ENCODE measurements at places on chromosomes 7 and 10. TPM values are rescaled to one million over a fixed set of nuclear protein-coding genes. Genes with fewer than 3 reads are reported as not detected.

DNA sequence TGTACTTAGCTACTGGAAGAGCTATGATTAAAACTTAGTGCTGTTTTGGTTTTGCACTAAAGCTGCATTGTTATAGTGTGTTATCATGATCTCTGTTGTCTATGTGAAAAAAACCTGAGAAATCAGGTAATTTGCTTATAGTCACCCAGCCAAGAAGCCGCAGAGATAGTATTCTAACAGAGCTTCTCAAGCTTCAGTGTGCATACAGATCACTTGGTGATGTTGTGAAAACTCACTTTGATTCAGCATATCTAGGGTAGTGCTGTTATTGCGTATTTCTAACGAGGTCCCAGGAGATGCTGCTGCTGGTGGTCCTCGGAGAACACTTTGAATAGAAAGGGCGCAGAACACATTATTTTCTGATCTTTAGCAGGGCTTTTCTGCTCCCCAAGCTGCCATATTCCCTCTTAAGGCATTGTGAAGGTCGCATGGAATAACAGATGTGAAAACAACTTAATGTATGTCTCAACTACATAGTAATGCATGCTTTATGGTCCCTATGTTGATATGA is 68.4 kb upstream of the PDCD4 start:
- no peak for DNase-seq

DNA sequence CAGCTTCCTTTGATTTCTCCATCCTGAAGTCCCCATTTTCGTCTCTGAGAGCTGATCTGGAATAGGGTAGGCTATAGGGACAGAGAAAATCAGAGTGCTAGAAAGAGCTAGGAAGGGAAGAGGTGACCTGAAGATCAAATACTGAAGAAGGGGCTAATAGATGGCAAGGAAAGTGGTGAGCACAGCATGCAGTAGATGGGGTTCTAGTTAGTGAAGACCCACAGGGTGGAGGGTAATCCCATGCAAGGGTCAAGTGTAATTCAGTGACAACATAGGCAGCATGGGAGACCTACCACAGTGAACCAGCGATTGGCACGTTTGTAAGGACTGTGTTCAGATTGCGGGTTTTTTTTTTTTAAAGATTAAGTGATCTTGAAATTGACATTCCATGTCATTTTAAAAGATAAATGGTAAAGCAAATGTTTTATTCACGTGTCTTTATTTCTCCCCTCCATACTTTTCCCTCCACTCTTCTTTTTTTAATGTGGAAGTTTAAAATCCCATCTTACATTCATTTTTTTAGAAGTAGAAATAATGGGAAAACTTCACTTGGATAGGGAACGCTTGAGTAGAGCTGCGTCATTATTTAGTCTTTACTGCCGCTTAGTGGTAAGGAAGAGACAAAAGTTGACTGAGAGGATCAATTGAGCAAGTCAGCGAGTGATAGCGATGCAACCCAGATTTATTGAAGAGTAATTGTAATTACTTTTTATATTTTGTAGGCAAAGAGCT is 21.0 kb upstream of the ABI1 start:
- DNase-seq: no peak

- DNase-seq: no peak
Observed at GRCh38 chr10:6788231-6788630, 208.2 kb upstream of the PRKCQ start.

DNA sequence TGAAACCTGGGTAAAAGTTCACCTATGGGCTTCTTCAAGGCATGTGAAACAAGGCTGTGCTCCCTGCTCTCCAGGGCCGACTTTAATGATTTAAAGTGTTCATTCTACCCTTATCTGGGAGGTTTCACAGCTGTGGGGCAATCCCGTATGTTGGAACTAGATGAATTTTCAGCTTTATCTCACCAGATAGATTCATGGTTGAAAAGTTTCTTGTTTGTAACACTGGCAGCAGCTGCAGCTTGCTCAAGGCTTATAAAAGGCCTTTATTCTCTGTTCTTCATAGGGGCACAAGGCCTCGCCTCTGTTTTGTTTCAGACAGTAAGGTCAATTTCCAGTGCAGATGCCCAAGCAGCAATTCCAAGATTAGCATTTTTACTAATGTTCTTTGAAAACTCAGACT is 70.4 kb upstream of the DNAJB12 start:
- no peak for DNase-seq

ZNF853 gene
- total RNA-seq: 4.9 TPM

AKR1C2 gene
- not detected for total RNA-seq

SLC18A2 gene
- 0.14 TPM for total RNA-seq

GRCh38 chr10:12875100-12875499 is 126.4 kb downstream of the CCDC3 start:
- no peak for DNase-seq

DNA sequence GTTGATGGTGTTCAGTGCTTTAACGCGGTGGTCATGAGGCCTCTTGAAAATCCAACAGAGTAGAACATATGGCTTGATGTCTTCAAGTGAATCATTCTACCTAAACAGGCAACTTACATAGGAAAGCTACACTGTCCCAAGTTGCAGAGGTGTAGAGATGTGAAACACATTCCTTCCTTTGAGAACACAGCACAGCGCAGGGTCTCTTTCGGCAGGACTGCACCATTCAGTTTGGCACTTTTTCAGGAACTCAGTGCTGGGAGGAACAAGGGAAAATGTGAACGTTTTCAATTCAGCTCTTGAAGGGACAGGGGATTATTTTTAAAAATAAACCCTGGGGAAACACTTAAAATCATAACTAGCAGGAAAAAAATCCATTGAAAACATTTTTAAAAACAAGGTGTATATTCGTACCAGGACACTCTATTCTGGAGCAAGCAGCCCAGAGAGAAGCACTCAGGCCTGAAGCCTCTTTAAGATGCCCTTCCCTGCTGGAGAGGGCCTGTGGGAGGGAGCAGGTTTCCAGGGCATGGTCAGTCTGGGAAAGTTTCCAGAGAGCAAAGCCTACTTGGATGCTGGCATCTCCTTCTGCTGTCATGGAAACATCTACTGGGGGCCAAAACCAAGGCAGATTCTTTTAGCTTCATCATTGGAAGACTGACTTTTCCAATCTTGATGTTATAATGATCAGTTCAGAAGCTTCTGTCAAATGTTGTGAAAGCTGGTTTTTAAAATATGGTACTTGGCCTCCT is 60.4 kb upstream of the NPVF start:
- DNase-seq: no peak

DNA sequence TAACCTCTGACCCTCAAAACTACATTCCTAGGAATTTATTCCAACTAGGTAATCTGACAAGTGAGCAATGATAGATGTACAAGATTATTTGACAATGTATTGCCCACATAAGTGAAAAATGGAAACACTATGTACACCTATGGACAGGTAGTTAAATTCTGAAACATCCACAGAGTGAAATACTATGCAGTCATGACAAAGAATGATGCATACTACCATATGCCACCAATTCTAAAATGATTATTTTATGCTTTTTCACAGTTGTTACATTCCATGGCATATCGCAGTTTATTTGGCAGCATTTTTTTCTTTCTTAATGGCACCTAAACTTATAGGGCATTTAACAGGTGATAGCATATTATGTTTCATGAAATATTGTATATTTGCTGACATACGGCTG is 20.1 kb upstream of the TNPO3 start:
- DNase-seq: no peak

GRCh38 chr7:100372256-100372655 is 1.0 kb upstream of the PILRA start:
- no peak for DNase-seq

SH2D4B gene
- total RNA-seq: 0.14 TPM

DNA sequence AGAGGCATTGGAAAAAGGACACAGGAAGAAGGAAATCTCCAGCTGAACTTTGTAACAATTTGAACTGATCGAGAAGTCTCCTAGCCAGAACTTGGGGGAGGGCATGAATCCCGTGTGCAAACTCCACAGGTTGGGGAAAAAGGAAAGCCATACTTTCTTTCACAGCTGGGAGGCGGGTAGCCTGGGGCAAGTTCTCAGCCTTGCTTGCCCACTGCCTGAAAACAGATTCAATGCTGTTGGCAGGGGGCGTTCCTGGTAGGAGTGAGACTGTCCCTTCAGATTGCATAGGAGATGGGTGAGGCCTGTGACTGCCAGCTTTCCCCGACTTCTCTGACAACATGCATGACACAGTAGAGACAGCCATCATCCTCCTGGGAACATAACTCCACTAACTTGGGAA is 289.1 kb upstream of the PHF14 start:
- no peak for DNase-seq

SNX13 gene
- total RNA-seq: 35.1 TPM

LRIT1 gene
- not detected for total RNA-seq

FAM24B gene
- total RNA-seq: 15.8 TPM

DNA sequence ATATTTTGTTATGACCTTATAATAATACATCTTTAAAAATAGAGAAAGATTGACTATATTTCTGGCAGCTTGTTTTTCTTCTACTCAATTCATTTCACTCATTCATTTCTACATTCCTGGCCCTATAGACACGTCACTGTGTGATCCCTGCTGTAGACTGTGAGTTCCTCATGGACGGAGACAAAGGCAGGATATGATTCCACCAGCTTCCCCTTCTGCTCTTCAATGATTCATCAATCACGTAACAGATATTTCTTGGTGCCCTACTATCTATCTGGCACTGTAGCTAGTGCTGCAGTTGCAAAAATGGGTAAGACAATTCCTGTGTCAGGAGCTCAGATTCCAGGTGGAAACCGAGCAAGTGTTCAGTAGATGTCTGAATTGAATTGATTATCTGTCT is 415.0 kb downstream of the SFMBT2 start:
- no peak for DNase-seq

KIAA1217 gene
- total RNA-seq: 0.06 TPM

GRCh38 chr10:129544205-129545202 is 77.5 kb downstream of the MGMT start:
- no peak for DNase-seq

DNA sequence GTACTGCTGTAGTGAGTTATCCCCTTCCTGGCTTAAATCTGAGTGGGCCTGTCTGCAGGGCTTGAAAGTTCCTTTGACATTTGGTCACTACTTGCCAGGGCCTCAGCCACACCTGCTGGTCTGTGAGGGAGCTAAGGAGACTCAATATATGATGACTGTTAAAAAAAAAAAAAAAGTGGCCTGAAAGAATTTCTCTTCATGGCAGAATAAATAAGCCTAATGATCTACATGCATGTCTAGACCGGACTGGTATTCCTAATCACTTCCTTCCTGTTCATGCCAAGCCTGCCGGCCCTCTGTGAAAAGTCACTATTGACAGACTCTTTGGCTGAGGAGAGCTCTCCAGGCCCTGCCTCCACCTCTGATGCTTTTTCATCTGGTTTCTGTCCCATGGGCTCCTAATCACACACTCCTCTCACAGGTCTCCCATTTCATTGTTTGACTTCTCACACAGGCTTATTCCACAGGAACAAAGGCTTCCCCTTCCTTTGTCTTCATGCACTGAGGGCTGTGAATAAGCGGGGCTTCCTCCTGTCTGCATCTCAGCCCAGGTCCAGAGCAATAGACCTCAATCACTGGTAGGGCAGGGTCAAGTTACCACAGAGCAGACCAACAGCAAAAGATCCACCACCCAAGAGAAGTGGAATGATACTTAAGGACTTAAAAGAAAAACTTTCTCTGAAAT is 99.1 kb upstream of the SEC61G start:
- DNase-seq: no peak

SPDYE16 gene
- total RNA-seq: 0.22 TPM

GRCh38 chr10:90042075-90042474 is 340.7 kb downstream of the KIF20B start:
- DNase-seq: no peak

GRCh38 chr7:153152801-153153422 is 393.4 kb downstream of the ACTR3B start:
- no peak for DNase-seq

DNA sequence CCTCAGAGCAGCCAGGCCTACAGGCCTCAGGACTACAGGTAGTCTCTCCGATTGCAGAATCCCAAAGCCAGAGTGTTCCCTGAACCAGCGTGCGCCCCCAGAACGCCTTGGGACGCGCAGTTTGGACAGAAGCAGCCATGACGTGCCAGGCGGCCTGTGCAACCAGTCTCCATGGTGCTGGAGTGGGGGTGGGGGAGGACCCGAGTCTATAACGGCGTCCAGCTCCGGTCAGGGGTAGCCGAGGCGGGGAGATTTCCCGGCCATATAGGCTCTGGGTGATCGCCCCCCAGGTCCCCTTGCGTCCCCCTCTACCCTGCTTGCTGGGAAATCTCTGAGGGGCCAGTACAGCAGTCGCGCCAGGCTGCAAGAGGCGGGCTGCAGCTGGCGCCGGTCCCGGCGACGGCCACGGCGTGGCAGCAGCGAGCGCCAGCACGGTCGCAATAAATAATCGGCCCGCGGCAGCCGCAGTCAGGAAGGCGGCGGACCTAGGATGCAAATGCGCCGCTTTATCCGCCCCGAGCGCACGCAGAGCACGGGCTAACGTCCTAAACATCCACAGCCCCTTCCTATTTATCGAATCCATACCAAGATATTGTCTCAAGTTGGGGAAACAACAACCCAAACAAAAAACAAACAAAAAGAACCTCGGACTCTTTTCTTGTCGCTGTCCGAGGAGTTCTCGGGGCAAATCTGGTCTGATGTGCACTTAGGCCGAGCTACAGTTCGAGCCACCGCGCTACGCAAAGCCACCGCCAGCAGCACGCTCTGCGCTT is 1.6 kb downstream of the HOXA3 start:
- peak; percentile 80 for DNase-seq

GRCh38 chr10:132669208-132669861 is 116.6 kb downstream of the NKX6-2 start:
- no peak for DNase-seq

AKR1D1 gene
- total RNA-seq: not detected

GRCh38 chr10:130935128-130935439 is 376.4 kb downstream of the TCERG1L start:
- DNase-seq: no peak

GRCh38 chr10:131905603-131906268 is 4.9 kb downstream of the PPP2R2D start:
- DNase-seq: no peak

SNX8 gene
- 22.1 TPM for total RNA-seq

GRCh38 chr7:42348071-42348470 is 111.1 kb upstream of the GLI3 start:
- DNase-seq: no peak

- DNase-seq: no peak
Observed at GRCh38 chr7:4267341-4268039, 414.6 kb upstream of the FOXK1 start.

DNA sequence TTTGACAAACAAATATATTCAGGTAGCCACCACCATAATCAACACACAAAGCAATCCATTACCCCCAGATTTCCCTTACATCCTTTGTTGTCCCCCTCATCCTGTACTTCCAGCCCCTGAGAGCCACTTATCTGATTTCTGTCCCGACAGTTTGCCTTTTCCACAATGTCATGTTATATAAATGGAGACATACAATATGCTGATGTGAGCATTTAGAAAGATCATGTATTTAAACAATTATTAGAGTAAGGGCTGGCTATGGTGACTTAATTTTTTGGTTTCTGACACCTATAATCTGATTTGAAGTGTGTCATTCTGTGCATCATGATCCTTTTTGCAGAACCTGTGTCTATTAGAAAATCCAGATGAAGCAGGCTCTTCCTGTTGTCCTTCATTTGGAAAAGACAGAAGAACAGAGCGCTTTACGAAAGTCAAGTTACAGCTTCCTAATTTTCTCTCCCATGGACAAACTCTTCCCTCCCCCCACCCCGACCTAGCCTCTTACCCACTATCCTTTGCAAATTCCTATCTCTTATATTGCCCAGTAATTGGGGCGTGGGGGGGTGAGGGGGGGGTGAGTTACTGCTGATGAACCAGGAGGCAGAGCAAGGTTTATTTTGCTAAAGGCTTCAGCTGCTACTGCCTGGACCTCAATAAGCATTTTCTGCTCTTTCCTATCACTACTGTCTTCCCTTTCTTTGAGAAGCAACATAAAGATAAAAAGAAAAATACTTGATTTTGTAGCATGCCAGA is 252.4 kb upstream of the C7orf33 start:
- DNase-seq: no peak

AKR1C8 gene
- not detected for total RNA-seq

Data from activated naive CD8-positive, alpha-beta T cell treated with anti-CD3 and anti-CD28 coated beads, Interleukin-2, amount 10 ng/mL, durations not matched to agents 7 days and 5 days (primary cell).